ENCODE measurements at places on chromosomes 6 and 20.

- DNase-seq: no peak
These were observed 901.3 kb upstream of the CITED2 start for GRCh38 chr6:140275725-140276124.

DNA sequence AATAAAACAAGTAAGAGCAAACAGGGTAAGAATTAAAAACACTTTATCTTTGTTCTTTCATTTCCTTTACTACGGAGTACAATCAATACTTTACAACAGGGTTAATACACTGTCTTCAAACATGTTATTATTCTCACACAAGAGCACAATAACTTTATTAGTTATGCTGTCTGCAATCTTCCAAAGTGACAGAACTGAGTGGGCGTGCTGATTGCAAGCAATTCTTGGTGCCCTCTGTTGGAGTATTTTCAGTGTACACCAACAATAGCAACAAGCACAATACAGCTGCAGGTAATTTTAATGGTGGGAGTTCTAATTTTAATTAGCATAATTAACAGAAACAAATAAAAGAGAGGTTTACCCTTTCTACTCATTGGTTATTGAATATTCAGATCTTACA is 33.9 kb upstream of the PTPRK start:
- no peak for DNase-seq

- no peak for DNase-seq
These were observed 7.3 kb downstream of the RGS17 start for GRCh38 chr6:153123801-153124200.

DNA sequence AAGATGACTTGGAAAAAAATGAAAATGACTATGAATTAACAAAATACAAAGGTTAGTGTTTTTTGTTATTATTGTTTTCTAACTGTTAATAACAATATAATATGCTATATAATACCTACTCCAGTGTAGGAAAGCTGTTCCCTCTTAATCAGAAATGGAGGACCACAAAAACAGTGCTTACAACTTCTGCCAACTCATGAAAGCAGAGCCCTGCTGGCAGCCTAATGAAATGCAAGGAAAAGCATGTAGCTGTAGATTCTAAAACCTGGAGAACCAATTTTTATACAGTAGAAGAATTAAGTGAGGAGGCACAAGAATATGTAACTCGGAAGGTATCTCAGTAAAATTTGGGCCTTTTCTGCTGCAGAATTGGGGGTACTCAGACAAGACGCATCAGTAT is 29.4 kb downstream of the PHIP start:
- DNase-seq: no peak

GRCh38 chr6:41191569-41191968 is 9.4 kb downstream of the TREML2 start:
- DNase-seq: no peak

DNA sequence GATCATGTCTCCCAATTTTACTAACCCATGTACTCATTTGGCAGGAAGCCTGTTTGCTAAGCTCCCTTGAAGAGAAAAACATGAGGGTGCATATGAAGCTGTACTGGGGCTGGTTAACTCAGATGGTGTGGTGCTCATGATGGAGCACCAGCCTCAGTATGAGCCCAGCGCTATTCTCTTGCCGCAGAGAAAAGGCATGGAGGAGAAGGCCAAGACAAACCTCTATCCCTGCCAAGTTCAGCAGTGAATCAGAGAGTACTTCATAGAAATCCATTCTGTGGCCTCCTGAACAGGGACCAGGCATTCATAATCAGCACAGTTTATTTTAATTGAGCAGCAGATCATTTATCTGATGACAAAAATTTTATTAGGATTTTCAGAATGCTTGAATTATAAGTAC is 398.1 kb downstream of the LMBRD1 start:
- DNase-seq: no peak

- DNase-seq: no peak
These were observed 366.7 kb downstream of the THBS2 start for GRCh38 chr6:168886964-168887363.

DNA sequence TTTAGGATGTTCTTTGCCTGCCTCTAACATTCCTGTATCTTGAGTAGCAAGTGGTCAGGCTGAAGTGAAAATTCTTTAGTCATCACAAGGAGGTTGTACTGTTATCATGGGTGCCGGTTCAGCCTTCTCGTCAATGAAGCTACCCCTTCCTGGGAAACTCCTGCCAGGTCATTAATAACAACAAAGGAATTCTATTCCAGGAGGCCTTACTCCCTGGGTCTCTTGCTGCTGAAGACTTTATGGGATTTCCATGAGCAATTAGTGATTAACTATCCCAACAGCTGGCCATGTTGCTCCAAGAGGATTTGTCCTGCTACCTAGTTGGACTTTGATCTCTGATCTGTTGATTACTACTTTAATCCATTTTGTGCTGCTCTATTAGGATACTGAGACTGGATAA is 62.7 kb upstream of the ELOVL5 start:
- DNase-seq: no peak

DNA sequence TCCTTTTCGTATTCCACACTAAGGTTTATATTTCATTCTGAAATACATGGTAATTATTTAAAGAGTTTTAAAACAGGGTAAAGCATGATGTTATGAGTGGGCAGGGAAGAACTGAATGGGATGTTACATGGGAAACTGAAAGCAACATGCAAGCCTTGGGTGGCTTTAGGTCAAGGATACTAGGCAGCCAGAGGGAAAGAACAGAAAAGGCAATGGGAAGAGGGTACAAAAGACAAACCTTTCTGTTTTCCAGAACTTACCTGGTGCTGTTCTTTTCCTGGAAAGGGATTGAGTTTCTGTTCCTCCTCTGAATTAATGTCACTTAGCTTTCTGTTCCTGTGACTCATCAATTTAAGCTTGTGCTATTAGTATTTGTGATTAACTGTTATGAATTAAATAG is 71.2 kb upstream of the SMIM8 start:
- DNase-seq: no peak

DNA sequence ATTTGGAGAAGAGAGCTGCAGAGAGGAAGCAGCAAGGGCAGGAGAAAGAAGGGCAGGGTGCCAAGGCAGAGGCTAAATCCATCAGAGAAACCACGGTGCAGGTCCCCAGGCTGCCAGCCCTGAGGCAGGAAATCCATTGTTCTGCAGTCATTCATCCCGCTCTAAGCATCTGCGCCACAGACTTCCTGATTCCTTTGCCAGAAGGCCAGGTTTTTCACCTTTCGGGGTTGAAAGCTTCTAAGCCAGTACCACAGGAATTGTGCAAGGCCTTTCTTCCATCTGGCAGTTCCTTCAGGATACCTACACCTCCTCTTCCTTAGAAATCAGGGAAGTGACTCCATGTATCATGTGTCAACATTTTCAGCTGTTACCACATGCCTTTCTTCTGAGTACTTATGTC is 45.6 kb downstream of the ADGRF5 start:
- no peak for DNase-seq

DNA sequence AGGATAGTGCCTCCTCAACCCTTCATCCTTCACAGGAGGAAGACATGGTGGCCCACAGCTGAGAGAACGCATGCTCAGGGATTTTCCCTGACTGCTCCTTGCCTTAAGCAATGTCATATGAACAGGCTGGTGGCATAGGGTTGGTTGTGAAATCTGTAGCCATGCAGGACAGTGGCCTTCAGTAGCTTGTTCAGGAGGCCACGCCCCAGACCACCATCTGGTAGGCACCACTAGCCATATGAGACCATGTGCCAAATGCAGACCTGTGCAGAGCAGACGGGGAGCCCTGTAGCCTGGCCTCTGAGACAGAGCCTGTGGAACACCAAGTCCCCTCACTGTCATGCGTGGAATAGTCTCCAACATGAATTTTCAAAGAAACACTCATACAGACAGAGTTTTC is 76.5 kb downstream of the ADTRP start:
- DNase-seq: no peak

- no peak for DNase-seq
These were observed 29.5 kb upstream of the LRRC1 start for GRCh38 chr6:53765270-53765669.

DNA sequence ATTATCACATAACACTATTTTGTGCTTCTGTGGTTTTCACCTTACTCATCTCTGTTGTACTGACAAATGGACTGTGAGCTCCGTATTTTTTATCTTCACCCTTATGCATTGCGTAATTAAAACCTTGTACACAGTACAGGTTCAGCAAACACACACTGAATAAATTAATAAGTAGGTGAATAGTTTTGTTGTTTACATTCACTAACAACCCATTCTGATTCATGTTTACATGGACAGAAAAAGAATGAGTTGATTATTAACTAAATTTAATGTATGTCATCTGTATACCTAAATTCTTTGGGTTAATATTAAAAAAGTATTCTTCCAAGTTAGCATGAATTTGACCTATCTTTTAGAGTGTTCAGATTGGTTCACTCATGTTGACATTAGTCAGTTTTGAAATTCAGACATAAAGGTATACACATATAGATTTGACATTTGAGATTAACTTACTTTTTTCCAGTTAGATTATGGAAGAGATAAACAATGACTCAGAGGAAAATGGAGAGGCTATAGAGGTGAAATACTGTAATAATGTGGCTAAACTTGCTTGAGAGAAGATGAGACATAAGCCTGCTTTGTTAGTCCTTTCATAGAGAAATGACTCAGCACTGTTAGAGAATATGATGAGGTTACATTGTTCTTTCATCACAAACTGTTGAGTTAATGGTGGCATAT is 541.7 kb upstream of the FLRT3 start:
- no peak for DNase-seq

- no peak for DNase-seq
These were observed 101.5 kb downstream of the UNC5CL start for GRCh38 chr6:40937491-40937890.

DNA sequence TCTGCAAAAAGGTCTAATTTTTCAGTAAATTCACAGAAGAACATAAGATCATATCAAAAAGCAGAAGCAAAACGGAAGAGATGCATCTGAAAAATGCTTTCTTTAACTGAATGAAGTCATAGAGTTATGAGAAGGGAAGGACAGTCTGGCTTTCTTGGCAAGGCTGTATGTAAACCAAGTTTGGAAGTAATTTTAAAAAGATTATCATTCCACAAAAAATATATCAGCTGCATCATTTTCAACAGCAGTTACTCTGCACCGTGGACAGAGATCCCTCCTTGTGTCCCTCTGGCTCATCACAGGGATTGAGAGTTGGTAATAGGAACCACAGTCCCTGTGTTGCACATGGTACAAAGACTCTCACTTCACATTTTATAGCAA is 258.5 kb downstream of the HIVEP2 start:
- no peak for DNase-seq

DNA sequence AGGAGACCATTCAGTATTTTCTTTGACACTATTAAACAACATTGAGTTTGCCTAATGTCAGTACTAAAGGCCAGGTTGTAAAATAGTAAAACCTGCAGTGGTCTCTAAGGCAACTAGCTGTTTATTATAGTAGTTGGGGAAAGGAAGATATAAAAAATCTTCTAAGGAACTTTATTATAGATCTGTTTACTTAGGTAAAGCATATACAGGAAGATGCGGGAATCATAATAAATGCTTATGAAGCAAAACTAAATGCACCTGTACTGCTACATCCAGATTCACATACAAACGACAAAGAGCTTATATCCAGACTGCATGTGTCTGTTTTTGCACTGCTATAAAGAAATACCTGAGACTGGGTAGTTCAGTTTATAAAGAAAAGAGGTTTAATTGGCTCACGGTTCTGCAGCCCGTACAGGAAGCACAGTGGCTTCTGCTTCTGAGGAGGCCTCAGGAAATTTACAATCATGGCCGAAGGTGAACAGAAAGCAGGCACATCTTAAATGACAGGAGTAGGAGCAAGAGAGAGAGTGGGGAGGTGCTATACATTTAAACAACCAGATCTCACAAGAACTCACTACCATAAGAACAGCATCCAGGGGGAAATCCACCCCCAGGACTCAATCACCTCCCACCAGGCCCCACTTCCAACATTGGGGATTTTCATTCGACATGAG is 8.7 kb upstream of the TRIM39 start:
- no peak for DNase-seq

DNA sequence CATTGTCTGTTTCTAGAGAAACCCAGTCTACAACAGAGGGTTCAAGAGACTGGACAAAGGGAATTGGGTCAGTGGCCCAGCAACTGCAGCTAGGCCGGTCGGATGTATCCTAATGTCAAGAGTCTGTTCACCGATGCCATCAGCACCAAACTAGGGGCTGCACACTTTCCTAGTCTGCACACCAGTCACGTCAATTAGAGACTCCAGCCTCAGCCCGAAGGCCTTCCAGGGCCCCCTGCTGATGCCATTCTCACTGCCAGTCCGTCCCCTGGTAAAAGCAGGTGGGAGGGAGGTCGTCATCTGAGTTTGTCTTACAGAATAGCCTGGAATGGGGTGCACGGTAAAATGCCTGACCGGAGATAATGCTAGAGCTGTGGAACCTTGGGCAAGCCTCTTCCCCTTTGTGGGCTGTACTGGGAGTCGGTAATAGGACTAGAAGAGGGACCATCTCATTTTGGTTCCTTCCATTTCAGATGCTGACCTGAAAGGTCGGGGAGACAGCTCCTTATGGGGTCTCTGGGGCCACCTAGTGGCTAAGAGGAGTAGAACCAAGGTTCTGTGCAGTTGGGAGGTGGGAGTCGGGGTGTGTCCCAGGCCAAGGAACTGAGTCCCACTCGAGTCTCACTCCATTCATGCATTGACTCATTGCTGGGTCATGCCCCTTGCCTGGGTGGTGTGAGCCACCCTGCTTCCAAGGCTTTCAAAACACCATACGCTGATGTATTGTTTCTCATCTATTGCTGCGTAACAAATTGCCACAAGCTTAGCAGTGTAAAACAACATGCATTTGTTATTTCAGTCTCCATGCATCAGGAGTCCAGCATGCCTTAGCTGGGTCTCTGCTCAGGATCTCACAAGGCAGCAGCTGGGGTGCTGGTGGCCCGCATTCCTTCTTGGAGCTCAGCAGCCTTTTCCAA is 5.1 kb downstream of the SOX12 start:
- DNase-seq: peak; percentile 39

- DNase-seq: no peak
These were observed 11.9 kb upstream of the CNR1 start for GRCh38 chr6:88177961-88178464.

DNA sequence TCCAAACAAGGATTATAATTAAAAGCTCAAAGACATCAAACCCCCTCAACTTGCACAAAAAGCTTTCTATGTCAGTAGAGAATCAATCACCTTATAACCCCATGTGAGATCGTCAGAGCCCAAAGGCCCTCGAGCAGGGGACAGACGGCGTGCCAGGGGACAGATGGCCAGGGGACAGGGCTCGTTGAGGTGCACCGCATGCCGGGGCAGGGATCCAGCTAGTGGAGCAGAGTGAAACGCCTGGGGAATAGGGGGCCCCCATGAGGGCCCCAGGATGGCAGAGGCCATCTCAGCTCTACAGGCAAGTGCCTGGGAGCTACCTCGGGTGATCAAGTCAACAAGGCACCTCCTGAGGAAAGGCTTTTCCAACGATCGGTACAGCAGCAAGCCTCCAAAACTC is 28.6 kb downstream of the DIDO1 start:
- DNase-seq: no peak

- no peak for DNase-seq
These were observed 56.8 kb downstream of the MDGA1 start for GRCh38 chr6:37640786-37641395.

GRCh38 chr20:43798291-43799149 is 71.7 kb upstream of the GTSF1L start:
- no peak for DNase-seq

GRCh38 chr20:46646659-46647380 is 4.4 kb downstream of the SLC13A3 start:
- no peak for DNase-seq

Measured in psoas muscle (tissue), 8 donors.